ENCODE measurements at places on chromosomes 1 and 21.

GRCh38 chr1:115557715-115558114 lies 84.1 kb upstream of the VANGL1 start:
- DNase-seq = peak; percentile 8

- DNase-seq = no peak
Observed at GRCh38 chr1:178188306-178188705, 94.4 kb downstream of the RASAL2 start.

DNA sequence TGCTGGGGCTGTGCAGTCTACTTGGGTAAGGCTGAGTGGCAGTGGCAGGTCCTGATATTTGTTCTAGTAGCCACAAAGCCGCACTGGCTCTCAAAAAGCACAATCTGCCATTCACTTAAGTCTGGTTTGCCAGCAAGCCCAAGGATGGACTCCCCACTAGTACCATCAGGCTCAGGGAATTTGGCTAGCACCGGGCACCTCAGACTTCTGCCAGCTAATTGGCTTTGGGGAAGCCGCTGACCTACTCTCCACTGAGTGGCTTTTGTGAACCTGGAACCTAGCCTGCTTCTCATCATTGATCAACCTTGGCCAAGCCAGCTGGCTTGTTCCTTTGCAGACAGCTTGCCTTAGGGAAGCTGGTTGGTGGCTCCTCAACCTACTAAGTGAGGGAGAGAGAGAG lies 83.1 kb downstream of the ESRRG start:
- DNase-seq = no peak

- no peak for DNase-seq
Observed at GRCh38 chr1:204326771-204327300, 32.9 kb downstream of the PLEKHA6 start.

DNA sequence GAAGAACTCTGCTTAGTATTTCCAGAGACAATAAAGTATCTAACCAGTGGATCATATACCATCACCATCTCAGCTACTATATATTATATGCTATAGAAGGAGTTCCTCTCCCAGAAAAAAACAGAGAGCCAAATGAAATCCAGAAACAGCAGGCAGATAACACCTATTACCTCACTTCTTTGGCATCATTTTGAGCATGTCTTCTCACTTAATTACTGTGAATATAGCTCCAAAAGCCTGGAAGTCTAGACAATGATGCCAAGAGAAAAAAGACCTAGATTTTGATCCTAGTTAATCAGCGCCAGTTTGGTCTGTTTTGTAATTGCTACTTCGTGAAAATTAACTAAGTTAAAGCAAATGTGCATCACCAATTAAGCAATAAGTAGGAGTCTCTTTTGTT lies 131.3 kb downstream of the EIF4G3 start:
- DNase-seq = no peak

- no peak for DNase-seq
Observed at GRCh38 chr1:245812278-245812677, 657.5 kb downstream of the KIF26B start.

GRCh38 chr21:25350056-25350455 lies 257.2 kb downstream of the MRPL39 start:
- DNase-seq = peak; percentile 42

DNA sequence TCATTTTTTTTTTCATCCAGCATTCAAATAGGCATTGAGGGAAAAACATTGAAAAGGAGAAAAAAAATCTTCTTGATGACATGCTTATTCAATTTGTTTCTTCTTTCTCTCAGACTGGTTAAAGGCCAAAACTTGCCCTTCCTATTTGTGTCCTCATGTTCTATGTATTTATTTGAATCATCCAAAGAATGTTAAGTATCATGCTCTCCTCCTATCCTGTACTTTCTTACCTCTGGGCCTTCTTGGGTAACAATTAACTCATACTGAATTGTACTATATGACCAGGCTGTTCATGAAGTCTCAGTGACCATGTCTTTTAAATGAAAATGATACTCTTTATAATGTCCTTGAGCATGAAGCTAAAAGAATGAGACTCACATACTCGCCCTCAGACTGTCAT lies 36.5 kb upstream of the DENND1B start:
- DNase-seq = no peak

DNA sequence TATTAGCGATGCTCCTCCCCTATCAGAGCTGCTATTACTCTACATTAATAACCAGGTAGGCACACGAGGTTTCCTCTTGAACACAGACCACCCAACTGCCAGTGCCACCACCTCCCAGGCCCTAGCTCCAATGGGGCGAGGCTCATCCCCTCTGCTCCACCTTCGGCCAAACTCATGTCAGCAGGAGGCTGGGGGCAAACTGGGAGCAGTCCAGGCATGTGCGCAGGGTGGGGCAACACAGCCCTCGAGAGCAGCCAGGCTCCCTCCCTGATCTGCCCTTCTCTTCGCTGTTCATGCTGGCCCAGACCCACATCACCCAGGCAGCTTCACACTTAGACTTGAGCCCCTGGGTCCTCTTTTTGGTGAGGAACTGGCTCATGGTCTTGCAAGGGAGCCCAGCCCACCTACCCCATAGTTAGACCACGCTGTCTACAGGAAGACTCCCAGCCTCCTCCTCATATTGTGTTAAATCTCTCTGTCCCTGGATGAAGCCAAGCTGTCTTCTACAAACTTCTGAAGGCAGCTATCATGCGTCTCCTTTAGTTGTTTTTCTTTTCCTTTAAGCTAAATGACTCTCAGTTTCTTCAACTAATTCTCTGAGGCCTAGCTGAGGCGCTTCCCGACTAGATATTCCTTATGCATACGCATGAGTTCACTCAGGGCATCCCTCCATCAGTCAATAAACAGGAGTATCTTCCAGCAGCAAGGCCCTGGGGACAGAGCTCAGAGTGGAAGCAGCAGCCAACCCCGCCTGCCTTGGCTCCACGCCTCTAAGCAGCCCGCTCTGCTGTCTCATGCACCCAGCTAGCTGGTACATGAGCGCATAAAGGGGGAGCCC lies 12.0 kb downstream of the TMEM9 start:
- no peak for DNase-seq

DNA sequence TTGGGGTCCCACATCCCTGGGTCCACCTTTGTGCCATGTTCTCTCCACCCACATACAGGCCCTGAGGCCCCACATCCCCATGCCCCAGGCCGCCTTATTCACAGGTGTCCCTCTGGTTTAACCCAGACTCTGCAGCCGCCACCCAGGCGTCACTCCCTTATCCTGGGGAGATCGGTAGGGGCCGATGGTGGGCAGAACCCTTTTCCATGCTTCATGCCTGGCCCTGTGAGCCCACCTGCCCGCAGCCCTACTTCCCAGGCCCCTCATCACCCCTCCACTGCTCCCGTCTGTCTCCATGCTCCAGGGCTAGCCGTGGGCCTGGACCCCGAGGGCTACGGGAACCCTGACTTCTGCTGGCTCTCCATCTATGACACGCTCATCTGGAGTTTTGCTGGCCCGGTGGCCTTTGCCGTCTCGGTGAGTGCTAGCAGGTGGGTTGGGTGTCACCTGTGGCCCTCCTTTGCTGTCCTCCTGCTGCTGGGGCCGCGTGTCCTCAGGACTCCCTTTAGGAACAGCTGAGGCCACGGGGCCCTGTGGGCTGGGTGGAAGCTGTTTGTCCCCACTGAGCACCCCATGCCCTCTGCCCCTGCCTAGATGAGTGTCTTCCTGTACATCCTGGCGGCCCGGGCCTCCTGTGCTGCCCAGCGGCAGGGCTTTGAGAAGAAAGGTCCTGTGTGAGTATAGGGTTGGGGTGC lies 12.2 kb downstream of the PSRC1 start:
- no peak for DNase-seq

DNA sequence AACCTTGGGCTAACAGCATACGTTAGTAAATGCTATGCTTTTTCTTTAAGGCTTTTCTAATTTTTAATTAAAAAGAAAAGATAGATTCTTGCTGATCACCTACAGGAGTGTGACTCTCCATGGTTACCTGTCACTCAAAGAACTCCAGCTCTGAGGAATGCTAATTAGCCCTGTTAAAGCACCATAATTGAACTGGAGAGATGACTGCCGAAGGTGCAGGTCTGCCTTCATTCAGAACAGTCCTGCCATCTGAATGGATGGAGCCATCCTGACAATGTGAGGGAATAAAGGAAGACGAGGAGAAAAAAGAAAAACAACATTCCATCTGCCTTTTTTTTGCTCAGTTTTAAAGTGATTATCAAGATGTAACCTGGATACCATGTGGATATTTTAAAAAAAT lies 94.6 kb downstream of the ATP6V1G3 start:
- DNase-seq = no peak

- DNase-seq = peak; percentile 93
Observed at GRCh38 chr1:151311589-151312331, 15.5 kb downstream of the PI4KB start.

DNA sequence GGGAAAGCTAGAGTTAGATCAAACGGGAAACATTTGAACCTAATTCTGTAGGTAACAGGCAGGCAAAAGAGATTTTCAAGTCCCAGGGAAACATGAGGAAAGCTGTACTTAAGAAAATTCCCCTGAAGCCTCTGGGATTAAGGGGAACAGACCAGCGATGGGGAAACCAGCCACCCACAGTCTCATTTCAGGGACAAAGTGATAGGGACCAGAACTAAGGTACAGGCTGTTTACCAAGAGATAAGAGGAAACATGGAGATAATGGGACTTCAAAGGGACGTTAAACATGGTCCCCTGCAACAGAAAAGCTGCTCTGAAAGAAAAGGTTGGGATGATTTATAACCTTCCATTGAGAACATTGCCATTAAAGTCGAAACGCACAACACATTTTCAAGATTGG lies 84.4 kb downstream of the NTPCR start:
- DNase-seq = no peak

DNA sequence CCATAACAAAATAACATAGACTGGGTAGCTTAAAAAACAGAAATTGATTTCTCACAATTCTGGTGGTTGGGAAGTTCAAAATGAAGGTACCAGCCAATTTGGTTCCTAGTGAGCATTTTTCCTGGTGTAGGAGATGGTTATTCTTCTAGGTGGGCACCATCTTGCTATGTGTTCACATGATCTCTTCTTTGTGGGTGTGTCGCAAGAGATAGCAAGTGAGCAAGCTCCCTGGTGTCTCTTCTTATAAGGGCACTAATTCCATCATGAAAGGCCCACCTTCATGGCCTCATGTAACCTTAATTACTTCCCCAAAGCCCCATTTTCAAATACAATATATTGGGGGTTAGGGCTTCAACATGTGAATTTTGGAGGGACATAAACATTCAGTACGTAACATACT lies 38.8 kb upstream of the ATP5PO start:
- DNase-seq = no peak

GRCh38 chr1:65174585-65174984 lies 26.6 kb downstream of the AK4 start:
- DNase-seq = peak; percentile 62

GRCh38 chr1:186093437-186093836 lies 281.6 kb downstream of the TPR start:
- no peak for DNase-seq

GRCh38 chr1:185871627-185872150 lies 137.5 kb downstream of the HMCN1 start:
- no peak for DNase-seq

GRCh38 chr1:54340878-54341277 lies 65.3 kb downstream of the SSBP3 start:
- DNase-seq = no peak

DNA sequence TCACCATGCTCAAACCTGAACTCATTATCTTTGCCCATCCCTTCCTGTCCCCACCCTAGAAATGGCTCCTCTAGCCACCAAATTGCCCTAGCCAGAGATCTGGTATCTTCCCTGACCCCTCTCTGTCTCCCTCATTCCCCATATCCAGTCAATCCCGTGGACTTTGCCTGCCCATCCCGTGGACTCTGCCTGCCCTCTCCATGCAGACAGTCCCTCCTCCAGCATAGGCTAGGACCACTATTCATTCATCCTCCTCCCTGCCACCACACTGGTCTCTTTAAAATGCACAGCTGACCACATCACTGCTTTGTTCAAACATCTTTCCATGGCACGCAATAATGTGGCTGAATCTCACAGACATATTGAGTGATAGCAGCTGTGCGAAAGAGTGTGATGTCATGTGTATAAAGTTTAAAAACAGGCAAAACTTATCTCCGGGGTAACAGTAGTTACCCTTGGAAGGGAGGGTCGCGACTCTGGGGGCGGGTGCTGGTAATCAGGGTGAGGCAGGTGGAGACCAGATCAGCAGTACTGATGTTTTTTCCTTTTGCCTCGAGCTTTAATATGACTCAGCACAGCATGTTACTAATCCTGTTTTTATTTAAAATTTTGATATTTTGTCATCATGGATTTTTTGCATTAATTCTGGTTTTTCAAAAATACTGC lies 4.8 kb upstream of the SLC2A1 start:
- DNase-seq = peak; percentile 76

DNA sequence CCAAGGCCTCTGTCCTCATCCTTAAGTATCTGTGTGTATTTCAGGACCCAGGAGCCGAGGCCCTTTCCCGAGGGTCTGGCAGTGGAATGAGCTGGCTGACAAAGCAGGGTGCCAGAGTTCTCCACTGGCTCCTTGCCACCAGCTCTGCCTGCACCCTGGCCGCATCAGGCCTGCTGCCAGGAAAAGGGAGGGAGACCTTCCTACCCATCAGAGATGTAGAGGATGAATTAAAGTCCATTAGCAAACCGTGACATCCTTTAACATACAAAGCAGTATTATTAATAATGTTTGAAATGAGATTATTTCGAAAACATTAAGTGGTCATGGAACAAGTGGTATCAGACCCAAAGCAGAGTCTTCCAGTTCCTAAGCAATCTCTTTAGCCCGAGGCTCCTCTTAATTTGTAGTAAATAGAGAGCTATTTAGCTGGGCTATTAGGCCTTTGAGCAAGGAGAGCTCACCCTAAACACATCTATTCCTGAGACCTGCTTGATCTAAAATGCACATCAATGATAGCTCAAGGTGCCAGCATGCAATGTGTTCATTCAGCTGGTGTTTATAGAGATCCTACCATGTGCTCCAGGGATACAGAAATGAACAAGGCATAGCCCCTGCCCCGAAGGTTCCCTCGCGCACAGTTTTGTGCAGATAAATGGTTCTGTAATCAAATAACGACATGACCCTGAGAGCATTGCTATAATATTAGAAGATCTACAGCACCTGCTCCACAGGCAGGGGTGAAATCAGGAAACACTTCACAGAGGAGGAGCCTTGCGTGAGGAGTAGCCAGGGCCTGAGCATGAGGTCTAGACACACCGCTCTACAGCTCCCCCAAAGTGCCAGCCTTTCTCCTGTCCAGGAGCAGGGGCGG lies 44.0 kb downstream of the FAM163A start:
- DNase-seq = no peak

GRCh38 chr1:181095763-181096184 lies 7.3 kb downstream of the IER5 start:
- DNase-seq = no peak

- DNase-seq = no peak
Observed at GRCh38 chr1:31010086-31010989, 55.2 kb downstream of the PUM1 start.

DNA sequence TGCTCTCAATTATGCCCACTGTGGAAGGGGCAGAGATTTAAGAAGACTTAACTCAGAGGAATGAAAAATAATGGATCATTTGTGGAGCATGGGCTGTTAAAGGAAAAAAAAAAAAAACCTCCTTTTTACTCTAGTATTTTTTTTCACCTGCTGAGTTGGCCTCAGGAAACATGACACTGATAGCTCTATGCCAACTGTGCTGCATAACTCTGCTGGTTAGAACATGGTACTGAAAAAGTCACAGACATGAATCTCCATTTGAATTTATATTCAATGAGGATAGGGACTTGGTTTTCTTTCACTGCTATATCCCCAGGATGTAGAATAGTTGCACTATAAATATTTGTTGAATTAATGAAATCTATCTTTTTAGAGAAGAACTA lies 86.1 kb upstream of the KIAA0040 start:
- DNase-seq = no peak

Measured in AG08396 (cell line).